ENCODE measurements at places on chromosomes 16 and 17.
A peak's percentile ranks its signal among the peaks of the same experiment; 100 is the strongest.

- peak; percentile 94 for DNase-seq
Observed at GRCh38 chr16:3007957-3008689, 4.6 kb upstream of the CLDN9 start.

GRCh38 chr17:64281962-64282752, 19.1 kb upstream of the TEX2 start:
- DNase-seq, result no peak

GRCh38 chr17:57111386-57111785, 26.3 kb downstream of the AKAP1 start:
- DNase-seq, result no peak

GRCh38 chr16:58464047-58464915, 35.7 kb upstream of the NDRG4 start:
- no peak for DNase-seq

GRCh38 chr17:31274252-31274651, 22.8 kb downstream of the OMG start:
- no peak for DNase-seq

- DNase-seq, result no peak
Observed at GRCh38 chr16:77434022-77434529, 758 bp downstream of the ADAMTS18 start.

- DNase-seq, result no peak
Observed at GRCh38 chr17:12995896-12996295, 21.9 kb downstream of the ELAC2 start.

DNA sequence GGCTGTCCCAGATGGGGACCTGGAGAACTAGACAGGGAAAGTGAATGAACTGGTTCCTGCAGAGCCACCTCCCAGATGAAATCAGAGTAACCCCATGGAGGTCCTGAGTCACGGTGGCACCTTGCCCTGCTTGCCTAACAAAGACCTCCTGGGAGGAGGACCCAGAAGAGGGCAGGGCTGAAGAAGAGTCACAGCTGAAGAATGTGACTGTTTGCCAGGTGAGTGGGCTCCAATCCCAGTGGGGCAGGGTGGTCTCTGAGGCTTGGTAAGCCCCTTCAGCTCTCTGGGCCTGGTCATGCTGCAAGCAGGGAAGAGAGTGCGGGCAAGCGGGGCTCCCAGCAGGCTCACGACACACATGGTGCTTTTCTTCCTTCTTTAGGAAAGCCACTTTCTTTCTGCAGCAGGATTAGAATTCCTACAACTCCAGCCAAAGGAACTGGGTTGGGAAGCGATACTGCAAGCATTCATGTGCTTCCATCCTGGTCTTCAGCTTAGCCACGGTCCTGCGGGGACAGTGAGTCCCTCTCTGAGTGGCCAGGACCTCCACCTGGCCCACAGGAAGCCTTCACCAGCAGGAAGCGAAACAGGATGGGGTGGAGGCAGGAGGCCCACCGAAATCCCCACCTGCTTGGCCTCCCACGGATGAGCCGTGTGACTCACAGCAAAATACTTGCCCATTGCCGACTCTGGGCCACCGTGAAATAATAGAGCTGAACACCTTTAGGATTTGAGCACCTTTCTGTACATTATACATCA, 4.3 kb downstream of the C16orf74 start:
- no peak for DNase-seq

GRCh38 chr16:84919269-84919668, 92.1 kb downstream of the ZDHHC7 start:
- no peak for DNase-seq

GRCh38 chr17:55295411-55296170, 30.8 kb downstream of the HLF start:
- peak; percentile 31 for DNase-seq

DNA sequence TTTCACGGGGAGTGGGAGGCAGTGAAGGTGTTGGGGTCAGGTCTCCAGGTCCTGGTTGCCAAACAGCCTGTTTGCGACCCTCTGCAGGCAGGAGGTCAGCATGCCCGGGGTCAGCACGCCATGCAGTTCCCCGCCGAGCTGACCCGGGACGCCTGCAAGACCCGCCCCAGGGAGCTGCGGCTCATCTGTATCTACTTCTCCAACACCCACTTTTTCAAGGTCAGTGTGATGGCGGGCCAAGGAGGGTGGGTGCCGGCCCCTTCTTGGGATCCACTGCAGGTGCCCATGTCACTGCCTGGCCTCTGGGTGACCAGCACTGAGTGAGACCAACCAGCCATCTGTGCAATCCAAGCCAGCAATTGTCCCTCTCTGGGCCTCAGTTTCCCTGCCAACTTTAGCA, 21.3 kb downstream of the ADGRG5 start:
- no peak for DNase-seq

- DNase-seq, result no peak
Observed at GRCh38 chr16:71384073-71384724, 25.7 kb downstream of the CALB2 start.

DNA sequence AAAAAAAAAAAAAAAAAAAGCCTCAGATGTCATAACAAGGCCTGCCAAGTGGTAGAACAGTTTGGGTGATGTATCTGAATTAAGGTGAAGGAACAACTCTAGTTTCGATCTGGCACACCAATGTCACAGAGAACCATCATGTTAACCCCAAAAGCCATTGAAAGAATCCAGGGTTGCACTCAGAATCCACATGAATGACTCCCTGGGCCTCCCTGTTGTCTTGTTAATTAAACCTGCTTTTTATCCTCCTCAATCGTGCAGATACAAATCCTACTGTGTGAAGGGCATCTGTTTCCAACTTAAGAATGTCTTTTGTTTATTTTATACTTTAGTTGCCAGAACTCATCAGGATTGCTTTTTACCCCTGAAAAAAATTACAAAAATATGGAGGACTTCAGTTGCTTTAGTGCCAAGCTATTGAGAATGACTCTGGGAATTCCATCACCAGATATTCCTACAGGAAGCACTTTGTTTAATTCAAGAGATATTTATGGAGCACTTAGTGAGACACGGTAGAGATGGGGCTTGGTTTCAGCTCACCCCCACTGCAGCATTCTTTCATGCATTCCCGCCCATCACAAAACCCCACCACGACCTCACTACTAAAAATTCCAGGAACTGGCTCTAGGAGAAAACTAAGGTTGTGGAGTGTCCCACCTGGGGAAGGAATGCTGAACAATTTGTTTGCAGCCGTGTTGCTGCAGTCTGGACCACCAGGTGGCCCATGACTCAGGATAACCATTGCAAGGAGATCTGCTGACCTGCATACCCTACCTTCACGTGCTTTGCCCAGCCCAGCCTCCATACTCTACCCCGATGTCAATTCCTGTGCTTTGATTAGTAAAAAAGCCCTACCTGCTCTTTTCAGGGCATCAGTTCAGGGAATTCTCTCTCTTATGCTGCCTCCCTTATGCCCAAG, 63.8 kb upstream of the GPRC5B start:
- DNase-seq, result no peak

- no peak for DNase-seq
Observed at GRCh38 chr17:27498615-27499309, 42.5 kb downstream of the KSR1 start.

GRCh38 chr17:17041018-17041521, 1.2 kb upstream of the MPRIP start:
- no peak for DNase-seq

- no peak for DNase-seq
Observed at GRCh38 chr17:76912421-76913164, 44.4 kb downstream of the MGAT5B start.

DNA sequence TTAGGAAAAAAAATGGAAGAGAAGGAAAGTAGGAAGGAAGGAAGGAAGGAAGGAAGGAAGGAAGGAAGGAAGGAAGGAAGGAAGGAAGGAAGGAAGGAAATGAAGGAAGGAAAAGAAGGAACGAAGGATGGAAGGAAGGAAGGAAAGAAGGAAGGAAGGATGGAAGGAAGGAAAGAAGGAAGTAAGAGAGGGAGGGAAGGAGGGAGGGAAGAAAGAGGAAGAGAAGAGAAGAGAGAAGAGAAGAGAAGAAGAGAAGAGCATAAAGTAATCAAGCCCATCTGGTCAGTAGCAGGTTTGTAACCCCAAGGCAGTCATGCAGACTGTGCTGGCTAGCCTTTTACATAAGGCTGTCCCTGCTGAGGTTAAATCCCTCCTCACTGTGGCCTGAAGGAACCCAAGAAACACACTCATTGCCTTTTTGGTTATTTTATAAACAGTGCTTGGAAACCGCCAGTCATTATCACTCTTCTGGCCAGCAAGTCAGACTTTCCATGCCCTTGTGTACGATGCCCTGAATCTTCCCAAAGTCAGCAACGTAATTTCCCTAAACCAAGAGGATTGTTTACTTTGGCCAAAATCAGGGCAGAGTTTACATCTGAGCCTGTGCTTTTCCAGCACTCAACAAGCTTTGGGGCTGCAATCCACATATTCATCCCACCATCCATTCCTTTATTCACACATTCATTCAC, 409.6 kb upstream of the MAF start:
- DNase-seq, result no peak

DNA sequence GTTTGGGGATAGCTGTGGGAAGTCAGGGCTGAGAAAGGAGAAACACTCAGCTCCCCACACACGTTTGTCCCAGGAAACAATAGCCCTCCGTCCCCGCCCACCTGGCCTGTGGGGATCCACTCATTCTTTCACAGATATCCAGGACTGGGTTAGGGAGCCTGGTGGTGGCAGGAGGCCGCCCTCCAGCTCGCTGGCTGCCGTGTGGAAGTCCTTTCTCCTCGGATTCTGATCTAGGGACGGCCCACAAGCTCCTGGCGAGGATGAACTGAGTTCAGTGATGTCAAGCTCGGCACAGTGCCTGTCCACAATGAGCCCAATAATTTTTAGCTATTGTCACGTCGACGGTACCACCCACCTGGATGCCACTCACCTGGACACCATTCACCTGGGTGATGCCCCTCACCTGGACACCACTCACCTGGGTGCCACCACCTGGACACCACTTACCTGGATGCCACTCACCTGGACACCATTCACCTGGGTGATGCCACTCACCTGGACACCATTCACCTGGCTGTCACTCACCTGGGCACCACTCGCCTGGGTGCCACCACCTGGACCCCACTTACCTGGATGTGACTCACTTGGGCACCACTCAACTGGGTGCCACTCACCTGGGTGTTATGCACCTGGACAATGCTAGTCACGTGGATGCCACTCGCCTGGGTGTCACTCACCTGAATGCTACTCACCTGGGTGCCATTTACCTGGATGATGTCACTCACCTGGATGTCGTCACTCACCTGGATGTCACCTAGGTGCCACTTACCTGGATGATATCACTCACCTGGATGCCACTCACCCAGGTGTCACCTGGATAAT, 172.5 kb upstream of the FOXF1 start:
- DNase-seq, result no peak

DNA sequence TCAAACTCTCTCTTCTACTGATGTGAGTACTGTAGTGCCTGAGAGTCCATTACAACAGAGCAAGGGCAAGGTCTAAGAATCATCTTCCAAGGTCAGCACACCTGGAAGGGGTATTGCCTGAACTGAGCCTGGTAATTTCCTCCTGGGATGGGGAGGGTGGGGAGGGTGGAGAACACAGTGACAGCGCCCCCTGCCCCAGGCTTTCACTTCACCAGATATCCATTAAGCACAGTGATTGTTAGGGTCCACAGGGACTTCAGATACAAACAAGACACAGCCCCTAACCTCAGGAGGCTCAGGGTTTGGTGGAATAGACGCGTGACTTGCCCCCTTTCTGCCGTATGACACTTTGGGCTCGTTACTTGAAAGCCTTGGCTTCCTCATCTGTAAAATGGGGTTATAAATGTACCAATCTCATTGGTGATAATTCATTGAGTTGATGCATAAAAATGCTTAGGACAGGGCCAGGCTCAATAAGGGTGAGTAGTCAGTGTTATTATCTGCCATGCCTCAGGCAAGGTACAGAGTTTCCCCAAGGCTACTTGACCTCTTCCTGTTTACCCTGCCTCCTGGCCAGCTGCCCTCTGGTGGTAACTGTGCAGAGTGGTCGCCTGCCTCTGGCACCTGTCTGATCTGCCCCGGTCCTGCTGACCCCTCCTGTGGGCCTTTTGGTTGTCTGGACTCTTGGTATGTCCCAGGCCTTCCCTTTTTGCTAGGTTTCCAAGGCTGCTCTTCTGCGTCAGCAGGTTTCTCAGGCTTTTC, 13.1 kb upstream of the BRD7 start:
- no peak for DNase-seq

DNA sequence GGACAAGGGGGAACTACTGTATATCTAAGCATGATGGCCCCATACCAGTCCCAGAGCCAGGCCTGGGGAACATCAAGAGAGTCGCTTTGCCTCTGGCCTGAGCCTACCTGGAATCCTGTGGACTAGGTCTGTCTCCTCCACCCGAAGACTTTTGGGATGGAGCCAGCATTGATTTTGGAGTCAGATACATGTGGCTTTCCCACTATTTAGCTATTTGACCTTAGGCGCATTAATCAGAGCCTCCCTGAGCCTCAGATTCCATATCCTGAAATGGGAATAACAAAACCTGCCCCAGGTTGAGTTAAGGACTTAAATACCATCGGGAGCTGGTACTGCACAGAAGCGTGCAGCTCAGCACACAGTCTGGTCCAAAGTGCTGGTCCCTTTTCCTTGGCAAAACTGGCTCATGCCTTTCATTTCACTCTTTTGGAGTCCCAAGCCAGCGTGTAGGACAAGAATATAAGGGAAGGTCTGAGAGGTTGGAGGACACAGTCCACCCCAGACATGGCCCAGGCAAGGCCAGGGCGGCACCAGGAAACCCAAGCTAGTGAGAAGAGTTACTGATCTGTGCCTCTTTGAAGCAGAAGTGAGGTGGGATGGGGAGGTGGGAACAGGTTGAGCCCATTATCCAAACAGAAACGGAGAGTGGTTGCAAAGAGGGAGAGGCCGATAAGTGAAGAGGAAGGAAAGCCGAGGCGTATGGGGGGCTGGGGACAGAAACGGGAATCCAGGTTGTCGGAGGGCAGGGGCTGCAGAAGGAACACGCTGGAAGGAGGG, 986 bp downstream of the FA2H start:
- no peak for DNase-seq

DNA sequence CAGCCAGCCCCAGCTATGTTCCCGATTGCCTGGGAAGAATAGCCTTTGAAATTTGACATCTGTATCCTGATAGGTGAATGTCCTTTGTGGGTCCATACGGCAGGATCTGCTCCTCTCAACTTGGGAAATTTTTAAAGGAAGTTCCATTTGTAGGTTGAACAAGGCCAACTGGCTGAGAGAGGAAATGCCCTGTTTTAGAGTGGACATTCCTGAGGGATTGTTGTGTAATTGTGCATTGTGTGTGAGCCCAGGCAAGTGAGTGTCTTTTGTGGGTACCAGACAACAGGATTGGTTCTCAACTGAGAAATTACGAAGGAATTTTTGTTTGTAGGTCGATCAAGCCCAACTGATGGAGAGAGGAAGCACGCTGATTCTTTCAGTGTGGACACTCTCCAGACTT, 2.6 kb upstream of the CPHXL2 start:
- no peak for DNase-seq

DNA sequence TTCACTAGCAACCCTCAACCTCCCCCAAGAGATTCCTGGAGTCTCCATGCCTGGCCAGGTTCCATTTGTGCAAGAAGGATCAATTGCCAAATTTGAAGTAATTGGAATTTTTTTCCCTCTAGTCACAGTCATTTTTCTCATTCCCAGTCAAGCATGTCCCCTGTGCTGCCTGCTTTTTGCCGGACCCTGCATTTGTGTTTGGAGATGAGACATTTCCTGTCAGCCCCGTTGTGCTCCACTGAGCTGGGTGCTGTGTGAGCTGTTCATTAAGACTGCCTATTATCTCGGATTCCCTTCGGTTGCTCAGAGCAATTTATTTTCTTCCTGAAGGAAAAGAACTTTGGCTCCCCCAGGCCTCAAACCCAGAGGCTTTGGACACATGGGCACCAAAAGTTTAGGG, 201.0 kb upstream of the NLRP1 start:
- no peak for DNase-seq

All from CMK (cell line).